Choroid plexus epithelial cell (primary cell): ENCODE measurements at places on chromosomes 5 and 9.

DNA sequence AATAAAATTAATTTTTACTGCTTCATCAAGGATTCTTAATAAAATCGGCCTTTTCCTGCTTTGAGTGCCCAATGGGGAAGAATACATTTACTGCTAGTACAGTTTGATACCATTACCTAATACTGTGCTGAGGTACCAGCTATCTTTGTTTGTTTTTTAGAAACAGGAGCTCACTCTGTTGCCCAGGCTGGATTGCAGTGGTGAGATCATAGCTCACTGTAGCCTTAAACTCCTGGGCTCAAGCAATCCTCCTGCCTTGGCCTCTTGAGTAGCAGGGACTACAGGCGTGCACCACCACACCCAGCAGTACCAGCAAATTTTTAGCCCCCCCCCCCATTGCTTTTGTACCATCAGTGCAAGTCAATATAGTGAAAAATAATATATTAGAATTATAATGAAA, 13.6 kb upstream of the ANKHD1 start:
- DNase-seq = no peak

DNA sequence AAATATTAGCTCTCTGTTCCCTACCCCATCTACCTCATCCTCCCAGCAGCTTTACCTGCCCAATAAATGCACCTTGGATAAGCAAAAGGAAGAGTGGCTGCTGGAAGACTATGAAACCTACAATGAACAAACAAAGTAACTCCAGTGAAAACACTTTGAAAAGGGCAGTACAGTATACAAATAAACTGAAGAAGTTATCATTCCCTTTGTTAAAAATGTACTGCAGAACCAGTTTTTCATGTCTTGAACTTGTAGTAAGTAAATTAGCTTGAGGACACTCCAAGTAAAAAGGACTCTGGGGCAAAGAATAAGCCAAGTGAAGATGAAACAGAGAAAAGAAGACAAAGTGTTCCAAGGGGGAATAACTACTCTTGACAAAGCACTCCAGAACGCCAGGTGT, 457.1 kb downstream of the DTWD2 start:
- no peak for DNase-seq

DNA sequence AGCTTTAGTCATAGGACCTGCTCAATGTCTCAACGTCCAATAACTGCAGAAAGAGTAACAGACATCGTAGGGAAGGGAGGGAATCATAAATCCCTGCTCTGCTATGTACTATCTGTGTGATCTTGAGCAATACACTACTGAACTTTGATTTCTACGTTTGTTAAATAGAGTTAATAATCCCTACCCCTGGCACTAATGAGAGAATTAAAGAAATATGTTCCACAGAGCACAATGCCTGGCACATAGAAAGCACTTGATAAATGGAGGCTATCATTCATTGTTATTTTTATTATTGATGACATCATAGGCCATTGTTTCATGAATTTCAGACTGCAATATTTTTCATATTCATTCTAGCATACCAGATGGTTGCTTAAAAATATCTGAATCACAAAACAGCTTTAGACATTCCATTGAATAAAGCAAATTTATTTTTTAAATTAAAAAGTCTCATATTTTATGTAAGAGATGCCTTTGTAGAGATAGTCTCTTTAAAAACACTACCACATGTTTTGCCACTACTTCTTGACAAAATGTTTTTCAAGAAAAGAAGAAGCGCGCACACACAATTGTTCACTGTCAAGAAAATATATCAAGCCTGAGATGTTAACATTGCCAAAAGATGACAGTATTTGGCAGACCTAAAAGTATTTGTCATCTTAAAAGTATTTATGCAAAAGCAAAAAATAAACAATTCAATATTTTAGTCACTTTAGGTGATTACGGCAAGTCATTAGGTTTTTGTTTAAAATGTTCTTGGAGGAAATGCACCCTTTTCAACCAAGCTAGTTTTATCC, 108.5 kb downstream of the EBF1 start:
- peak; percentile 46 for DNase-seq

DNA sequence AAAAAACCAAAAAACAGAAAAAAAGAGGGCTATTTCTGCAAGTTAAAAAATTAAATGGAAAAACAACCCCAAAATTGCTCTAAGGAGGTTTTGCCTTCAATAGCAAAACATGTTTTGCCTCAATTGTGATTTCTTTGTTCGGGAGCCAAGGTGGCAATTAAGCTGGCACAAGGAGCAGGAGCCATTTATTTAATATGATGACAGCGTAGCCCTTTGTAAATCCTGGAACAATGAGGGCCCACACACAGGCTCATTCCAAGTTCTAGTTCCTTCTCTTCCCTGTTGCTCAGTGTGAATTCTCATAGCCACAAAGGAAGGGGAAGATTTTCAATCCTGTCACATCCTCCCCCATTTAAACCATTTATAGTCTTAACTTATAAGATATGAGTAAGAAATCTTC, 353.2 kb downstream of the PDE4D start:
- no peak for DNase-seq

DNA sequence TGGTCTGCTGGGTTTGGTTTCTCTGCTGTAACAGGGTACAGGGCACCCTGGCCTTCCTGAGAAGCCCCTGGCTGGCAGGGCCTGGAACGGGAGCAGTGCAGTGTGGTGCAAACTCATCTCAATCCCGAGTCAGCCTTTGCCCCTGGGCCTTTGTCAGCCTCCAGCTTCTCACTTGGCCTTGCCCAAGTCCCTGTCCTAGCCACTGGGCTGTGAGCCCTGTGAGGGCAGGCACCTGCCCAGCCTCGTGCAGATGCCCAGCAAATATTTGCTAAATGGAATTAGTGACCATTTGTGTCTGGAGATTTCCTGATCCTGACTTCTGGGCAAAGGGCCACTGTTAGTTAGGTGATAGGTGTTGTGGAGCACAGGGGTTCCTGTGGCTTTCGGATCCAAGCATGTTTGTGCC, 13.0 kb downstream of the RGS3 start:
- no peak for DNase-seq

- peak; percentile 75 for DNase-seq
These were observed 3.2 kb downstream of the RBM18 start for GRCh38 chr9:122261469-122261881.

- peak; percentile 23 for DNase-seq
These were observed 1.1 kb downstream of the LARP1 start for GRCh38 chr5:154756009-154756867.

GRCh38 chr5:144189800-144190429, 19.2 kb downstream of the KCTD16 start:
- DNase-seq = peak; percentile 88

- DNase-seq = no peak
These were observed 137.3 kb upstream of the PITX1 start for GRCh38 chr5:135171336-135171735.

- DNase-seq = no peak
These were observed 189.5 kb downstream of the ACTL7B start for GRCh38 chr9:108666240-108666784.

DNA sequence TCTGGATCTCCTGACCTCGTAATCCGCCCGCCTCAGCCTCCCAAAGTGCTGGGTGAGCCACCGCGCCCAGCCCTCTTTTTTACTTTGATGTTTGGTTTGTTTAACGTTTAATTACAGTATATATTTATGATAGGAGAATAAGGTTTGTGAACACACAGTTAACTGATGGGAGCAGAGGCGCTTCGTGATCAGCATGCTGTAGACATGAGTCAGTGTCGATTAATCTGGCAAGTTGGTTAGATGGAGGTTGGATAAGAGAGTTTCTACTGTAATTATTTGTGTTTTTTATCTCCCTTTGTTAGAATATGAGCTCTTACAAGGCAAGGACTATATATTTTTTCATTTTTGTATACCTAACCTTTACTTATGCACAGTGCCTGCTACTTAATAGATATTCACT, 14.3 kb downstream of the ATG10 start:
- DNase-seq = no peak

DNA sequence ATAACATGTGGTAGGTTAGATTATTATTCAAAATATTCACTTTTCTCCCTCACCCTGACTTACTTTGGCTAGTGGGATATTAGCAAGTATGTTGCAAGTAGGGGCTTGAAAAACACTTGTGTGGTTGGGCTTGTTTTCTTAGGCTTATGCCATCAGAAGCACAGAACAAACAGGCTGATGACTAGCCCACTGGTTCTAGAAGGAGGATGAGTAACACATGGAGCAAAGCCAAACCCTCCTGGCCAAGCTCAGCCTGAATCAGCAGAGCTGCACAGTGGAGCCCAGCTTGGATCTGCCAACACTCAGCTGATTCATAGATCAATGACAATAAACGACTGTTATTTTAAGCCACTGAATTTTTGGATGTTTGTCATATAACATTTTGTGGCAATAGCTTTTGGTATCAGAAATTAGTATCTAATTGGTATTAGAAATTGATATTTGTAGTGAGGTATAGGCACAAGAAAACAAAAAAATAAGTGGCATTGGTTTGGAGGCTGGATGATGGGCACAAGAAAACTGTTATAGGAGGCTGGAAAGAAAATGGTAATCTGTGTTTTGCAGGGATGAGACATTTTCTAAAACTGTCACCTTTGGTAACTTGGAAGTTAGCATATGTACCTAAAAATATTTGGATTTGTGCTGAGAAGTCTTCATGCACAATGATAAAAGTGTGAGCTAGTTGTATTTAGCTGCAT, 46.1 kb upstream of the ZBED3 start:
- peak; percentile 99 for DNase-seq

DNA sequence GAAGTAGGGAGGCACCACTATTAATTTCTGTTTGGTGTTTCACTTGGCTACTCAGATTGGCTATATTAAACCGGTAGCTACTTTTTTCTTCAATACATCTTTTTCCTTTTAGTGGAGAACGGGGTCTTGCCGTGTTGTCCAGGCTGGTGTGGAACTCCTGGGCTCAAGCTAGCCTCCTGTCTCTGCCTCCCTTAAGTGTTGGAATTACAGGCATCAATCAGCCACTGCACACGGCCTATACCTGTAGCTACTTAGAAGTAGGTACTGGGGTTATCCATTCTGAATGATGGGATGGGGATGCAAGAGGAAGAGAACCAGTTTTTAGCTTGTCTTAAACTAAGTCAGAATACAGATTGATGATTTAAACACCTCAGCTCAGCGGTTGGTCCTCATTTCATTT, 1.7 kb downstream of the UBE2D2 start:
- DNase-seq = no peak

GRCh38 chr9:100070104-100071041, 28.4 kb downstream of the ERP44 start:
- no peak for DNase-seq

DNA sequence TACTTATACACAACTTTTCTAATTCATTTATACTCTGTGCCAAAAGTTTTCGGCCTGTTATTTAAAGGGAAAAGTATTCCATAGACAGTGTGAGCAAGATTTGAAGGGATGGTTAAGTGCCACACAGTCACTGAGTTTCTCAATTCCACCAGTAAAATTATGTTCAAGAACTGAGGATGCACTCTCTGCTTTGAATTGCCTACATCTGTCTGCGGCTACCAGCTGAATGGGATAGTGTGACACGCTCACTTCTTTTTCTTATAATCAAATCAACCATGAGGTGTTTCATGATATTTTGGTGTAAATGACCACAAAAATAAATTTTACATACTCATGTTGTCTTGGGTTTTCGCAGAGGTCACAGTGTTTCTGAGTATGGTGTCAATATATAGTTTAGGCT, 218.4 kb upstream of the TMEM161B start:
- no peak for DNase-seq

DNA sequence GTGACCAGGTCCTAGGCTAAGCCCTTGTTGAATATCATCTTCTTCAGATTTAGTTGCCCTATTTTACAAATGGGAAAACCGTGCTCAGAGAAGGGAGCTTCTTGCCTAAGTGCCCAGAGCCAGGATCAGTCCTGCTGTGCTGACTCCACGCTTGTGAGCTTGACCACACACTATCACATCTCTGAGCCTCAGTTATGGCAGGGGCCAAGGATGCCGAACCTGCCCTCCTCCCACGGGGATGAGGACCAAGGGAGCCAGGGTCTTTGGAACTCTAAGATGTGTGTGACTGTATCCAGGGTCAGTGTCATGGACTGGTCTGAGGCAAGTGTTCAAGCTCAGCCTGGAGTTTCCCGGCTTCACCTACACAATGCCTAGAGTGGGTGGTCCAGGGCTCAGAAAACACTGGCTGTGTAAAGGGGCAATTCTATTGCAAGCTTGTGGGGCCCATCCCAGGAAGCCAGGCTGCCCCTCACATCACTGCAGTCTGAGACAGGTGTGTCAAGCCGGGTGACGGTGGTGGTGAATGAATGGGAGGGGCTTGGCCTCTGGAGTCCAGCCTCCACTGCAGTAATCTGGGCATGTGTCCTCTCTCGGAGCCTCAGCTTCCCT, 235.7 kb downstream of the PBX3 start:
- no peak for DNase-seq

DNA sequence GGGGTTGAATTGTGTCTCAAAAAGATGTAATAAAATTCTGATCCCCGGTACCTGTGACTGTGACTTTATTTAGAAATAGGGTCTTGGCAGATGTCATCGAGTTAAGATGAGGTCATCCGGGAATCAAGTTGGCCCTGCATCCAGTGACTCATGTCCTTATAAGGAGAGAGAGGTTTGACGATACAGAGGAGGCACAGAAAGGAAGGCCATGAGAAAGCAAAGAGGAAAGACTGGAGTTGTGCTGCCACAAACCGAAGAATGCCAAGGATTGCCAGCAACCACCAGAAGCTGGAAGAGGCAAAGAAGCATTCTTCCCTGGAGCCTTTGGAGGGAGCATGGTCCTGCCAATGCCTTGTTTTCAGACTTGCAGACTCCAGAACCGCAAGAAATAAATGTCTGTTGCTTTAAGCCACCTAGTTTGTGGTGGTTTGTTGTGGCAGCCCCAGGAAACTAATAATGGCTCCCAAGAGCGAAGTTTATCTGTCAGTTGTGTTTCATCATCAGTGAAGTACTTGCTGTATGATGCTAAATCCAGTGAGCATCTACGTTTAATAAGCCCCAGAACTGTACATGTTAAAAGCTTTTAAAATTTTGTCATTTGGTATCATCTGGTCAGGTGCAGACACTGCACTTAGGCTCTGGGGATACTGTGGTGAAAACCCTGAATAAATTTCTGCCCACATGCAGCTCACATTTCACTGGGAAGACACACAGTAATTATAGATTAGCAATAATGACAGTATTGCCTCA, 114.8 kb downstream of the TLE4 start:
- peak; percentile 67 for DNase-seq

- peak; percentile 52 for DNase-seq
These were observed 1173.4 kb upstream of the ACO1 start for GRCh38 chr9:31210978-31211570.

DNA sequence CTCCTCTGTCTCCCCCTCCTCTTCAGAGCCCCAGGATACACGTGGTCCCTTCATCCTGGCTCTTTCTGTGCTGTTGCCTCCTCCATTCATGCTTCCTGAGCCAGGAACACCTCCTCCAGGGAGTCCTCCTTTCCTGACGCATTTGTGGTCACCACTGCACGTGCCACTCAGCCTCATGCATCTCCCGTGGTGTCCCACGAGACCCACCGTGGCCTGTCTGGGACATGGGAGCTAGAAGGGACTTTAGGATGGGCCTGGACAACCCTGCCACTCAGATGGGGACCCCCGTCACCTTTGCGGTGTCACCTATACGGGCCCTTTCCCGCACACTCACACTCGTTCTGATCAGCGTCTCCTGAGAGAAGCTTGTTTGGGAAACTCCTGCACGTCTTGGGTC, 6.7 kb downstream of the GLIPR2 start:
- DNase-seq = no peak

- DNase-seq = no peak
These were observed 442 bp upstream of the DCTN4 start for GRCh38 chr5:150759334-150759583.
